ENCODE measurements at places on chromosomes 5 and 9. TPM values are rescaled to one million over a fixed set of nuclear protein-coding genes. Genes with fewer than 3 reads are reported as not detected.
A peak's percentile ranks its signal among the peaks of the same experiment; 100 is the strongest.

The ENTPD2 gene
- 0.56 TPM for total RNA-seq

The ZDHHC12 gene
- total RNA-seq, result 76.8 TPM

GRCh38 chr5:151254556-151254955 lies 1.6 kb downstream of the GM2A start:
- DNase-seq, result peak; percentile 55

DNA sequence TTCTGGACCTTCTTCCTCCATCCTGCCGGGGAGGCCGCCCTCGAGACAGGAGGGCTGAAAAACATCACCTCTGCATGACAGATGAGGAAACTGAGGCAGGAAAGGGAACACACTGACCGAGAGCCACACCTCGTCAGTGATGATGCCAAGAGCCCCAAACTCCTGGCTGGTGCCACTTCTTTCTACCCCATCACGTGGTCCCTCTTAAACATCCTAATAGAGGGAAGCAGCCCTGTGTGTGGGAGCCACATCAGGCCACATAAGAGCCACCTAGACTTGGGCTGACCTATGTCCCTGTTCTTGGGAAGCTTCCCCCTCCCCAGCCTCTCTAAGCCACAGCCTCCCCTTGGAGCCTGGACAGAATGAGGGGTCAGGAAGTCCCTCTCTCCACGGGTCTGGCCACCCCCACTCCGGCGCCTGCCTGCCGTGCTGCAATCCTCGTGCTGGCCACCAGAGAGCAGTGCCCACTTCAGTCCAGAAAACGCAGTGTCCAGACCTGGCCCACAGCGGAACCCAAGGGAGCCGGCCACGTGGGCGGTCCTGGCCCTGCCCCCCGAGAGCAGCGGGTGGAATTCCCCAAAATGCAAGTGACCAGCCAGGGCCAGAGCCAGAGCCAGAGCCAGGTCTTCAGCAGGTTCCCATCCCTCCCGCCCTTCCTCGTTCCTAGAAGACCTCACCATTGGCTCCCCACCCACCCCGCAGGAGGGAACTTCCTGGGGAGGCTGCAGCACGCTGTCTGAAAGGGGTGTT lies 54.7 kb upstream of the SARDH start:
- DNase-seq, result no peak

DNA sequence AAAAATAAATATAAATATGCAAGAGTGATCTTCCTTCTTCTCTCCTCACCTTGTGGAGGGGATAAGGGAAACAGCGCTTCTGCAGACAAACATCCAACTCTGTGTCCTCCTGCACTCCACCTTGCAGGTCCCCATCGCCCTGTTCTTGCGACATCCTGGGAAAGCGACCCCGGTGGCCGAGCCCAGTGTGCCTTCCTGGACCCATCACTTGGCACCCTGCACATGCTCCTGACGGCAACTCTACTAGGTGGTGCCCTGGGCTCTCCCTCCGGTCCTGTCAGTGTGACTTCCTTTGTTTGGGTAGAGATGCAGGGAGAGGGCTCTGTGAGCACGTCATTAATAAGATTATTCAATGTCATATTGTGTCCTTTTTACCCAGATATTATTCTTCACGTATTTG lies 266.0 kb upstream of the ADAMTS16 start:
- no peak for DNase-seq

Data from foreskin keratinocyte (primary cell).